ENCODE measurements at places on chromosomes 2 and 18.

DNA sequence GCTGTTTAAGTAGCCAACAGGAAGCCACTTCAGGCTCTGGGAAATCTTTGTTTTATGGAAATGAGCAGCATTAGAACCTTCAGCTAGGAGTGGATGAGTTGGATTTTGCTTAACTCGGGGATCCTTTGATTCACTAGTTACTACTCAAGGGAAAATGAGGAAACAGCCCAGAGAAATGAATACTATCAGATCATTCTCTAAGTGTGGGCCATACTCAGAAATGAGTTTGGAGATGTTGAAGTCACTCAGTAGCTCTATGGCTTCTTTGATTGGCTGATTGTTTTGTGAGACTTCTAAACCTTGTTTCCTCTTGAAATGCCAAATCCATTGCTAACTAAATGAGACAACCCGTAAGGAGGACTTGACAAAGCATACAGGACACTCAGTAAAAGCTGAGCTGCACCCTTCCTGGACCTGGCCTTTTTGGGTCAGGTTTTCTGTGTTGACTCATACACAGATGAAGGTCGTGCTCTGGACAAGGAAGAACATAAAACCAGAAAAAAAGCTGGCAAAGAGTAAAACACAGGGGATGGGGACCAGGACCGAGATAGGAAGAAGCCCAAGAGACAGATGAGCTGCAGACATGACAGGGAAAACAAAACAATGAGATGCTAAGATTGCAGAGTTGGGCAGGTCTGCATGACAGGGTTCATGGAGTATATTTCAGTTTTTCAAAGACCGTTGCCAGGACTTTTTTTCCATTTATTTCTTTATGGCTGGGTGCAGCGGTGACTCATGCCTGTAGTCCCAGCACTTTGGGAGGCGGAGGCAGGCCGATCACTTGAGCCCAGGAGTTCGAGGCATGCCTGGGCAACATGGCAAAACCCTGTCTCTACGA lies 41.6 kb downstream of the INO80C start:
- DNase-seq = no peak

DNA sequence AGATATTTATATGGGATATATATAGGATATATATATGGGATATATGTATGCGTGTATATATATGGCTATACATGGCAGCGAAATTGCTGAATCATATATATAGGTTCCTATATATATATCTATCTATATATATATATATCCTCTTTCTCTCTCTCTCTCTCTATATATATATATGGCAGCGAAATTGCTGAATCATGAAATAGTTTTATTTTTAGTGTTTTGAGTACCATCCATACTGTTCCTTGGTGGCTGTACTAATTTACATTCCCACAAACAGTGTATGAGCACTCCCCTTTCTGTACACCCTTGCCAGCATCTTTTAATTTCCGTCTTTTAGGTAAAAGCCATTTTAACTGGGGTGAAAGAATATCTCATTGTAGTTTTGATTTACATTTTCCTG lies 397.6 kb upstream of the LINC00305 start:
- DNase-seq = no peak

DNA sequence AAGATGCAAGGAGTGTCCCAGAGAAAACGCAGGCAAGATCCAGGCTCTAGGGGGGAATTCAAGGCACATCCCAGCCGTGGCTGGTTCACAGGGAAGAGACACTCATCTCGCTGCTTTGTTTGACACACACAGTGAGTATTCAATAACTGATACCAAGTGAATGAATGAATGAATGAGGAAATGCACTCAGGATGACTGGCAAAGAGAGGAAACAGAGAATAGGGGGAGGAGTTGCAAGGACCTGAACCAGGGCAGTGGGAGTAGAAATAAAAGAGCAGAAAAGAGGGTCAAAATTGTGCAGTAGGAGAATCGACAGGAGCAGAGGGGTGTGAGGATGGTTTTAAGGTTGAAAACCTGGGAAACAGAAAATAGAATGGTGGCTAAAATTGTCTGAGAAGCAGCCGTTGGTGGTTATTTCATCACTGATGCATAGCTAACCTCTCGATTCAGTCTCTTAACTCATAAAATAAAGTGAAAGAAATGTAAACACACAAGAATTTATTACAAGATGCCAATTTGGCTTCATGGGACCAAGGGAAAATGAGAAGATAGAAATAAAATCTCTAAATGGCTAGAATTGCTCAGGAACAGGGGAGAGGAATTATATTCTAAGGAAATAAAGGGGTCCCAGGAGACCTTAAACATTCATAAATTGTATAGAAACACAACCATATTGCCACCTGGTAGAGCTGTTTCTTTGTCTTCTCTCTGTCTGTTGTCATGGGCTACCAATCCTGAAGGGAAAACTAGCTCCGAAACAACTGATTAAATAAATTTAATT lies 63.9 kb upstream of the PHLPP1 start:
- no peak for DNase-seq

DNA sequence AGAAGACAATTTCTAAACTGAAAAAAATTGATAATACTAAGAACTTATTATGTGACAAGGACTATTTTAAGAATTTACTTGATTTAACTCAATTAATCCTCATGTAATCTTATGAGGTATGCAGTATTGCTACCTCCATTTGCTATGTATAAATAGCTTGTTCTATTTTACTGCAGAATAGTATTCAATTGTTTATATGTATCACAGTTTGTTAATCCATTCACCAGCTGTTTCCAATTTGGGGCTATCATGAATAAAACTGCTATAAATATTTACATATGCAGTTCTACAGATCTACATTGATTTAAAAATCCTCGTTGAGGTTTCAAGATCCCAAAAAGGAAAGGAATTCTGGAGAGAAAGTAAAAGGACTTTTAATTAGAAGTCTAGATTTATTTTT lies 54.8 kb upstream of the DOCK10 start:
- DNase-seq = peak; percentile 74

DNA sequence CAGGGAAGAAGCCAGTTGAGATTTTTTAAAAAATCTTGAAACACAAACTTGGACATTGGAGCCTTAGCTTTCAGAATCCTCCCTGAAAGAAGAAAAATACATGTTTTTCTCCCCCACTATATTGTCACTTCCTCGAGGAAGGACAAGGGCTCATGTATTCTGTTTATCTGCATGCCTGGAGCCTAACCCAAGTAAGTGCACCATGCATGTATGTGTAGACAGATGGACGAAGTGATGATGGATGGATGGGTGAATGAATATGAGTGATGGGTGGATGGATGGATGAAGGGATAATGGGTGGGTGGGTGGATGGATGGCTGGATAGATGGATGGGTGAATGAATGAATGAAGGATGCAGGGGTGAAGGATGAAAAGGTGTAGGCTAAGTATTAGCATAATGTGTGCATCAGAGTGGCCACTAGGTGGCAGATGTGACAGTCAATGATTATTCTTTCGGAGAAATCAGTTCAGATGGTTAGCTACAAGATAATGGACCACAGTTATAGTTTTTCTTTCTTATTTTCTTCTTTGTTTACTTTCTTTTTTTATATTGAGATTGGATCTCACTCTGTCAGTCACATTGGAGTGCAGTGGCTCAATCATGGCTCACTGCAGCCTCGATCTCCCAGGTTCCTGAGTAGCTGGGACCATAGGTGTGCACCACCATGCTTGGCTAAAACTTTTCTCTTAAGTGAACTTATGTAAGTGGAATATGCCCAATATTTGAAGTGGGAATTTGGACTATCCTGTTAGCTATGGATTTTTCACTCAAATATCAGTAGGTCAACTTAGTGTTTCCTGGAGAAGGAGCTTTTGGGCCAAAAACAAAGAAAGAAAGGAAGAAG lies 18.5 kb upstream of the CCDC93 start:
- peak; percentile 15 for DNase-seq

DNA sequence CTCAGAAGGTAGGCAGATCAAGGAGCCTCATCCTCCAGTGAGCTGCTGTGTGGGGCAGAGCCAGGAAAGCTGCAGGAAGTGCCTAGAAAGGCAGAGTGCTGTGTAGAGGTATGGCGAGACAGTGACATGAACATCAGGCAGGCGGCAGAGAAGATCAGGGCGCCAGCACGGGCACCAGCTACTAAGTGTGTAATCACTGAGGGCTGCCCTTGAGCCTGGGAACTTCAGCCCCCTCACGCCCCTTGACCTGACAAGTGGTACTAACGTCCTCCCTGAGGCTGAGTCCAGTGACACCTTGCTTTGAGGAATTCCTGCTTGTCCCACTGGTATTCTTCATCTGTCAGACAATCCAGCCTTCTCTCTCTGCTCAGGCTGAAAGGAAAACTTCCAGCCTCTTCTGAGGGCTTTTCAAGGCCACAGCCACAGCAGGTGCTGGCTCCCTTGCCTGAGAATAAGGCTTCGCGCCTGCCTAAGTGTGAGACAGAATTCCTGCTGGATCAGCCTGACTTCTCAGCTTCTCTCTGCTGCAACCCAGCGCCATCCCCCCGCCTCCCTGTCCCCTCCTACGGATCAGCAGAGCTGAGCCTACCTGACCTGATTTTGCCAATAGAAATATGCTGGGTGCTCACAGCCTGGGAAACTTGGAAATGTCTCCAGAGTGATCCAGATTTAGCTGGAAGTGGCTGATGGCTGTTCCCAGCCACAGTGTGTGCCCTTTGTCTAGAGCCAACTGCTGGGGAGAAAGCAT lies 148.0 kb downstream of the SMAD7 start:
- DNase-seq = no peak

DNA sequence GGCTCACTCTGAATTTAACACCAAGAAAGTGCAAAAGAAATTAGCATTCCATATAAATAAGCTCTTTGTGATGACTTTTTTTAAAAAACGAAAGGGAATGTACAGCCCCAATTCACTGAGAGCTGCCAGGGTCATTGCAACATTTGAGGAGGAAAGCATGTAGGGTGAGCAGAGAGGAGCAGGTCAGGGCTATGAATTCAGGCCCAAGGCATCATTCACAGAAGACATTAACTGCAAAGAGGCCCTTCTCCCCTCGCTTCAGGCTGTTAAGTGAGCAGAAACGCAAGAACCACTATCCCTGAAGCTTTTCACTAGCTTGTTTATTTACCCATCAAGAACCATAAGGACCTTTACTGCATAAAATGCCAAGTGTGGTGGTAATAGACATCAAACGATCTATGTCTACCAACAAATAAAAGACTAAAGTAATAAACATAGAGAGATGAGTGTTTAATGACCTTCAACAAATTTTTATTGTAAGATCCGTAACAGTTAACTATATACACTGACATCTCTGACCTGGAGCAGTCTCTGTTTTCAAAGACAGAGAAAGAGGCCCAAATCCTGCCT lies 333.1 kb upstream of the HNRNPA3 start:
- no peak for DNase-seq

DNA sequence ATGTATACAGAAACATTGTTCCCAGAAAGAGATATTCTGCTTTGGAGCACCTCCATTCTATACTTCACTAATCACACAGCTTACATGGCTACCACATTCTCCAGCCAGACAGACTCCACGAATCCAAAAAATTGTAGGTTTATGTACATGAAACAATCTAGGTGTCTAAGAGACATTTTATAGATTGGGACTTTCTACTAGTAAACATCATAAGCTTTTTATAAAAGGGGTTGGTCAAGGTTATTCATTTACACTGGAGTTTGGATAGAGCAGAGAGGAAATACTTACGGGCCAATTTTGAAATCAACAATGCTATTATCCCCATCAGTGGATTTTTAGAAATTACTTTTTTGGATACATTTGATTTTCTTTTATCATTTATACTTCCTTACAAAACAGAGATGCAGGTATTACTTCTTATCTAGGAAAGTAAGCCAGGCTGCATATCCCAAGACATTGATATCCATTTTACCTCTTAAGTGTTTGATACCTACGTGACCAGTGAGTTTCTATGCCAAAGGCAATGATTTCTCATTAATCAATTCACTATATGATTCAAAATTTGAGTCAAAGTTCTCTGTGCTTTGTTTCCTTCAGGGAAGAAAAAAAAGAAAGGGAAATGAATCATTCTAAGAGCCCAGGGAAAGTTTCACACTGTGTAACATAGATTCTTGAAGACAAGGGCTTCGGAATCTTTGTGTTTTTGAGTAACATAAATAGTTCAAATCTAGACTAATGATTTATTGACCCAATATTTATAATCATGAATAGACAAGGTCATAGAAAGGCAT lies 140.5 kb downstream of the PTH2R start:
- DNase-seq = no peak

GRCh38 chr18:44805643-44806042 lies 125.0 kb downstream of the SETBP1 start:
- no peak for DNase-seq

- DNase-seq = no peak
Measured at GRCh38 chr2:150019063-150019462, 431.5 kb upstream of the MMADHC start.

DNA sequence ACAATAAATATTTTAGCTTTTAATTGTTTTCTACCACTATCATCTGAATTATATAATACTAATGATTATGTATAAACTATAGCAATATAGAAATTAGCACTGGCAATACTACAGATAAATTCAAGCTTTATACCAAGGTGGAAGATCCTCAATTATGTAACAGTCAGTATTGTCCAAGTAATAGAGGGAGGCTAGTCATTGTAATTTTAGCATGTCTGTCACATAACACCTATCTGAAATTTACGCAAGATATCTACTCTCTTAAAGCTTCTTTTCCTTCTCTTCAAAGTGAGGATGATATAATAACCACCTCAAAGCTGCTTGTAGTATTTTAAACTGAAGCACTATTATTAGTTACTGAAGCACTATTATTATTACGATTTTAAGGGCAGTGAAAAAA lies 12.2 kb downstream of the KCNJ3 start:
- no peak for DNase-seq

DNA sequence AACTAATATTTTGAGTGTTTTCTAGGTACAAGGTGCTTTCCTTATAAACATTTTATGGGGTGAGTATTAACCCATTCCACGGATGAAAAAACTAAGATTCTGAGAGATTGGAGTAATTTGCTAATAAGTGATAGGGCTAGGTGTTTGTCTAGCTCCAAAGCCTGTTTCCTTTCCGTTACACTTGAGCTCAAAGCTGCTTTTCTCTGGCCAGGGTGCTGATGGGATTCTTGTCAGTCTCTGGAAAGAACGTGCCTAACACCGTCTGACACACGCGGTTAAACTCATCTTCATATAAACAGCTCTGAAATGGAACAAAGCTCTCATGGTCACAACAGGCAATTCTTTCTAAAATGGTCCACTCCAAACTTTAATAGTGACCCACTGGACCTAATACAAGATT lies 2.0 kb upstream of the ANKRD29 start:
- DNase-seq = no peak

GRCh38 chr2:162579169-162579568 lies 235.2 kb downstream of the GCA start:
- DNase-seq = no peak

- no peak for DNase-seq
Measured at GRCh38 chr2:25257032-25257552, 84.6 kb downstream of the DNMT3A start.

- DNase-seq = no peak
Measured at GRCh38 chr2:132815516-132815915, 145.5 kb upstream of the LYPD1 start.

All from fibroblast of gingiva (primary cell).